NB4 (cell line): ENCODE measurements at places on chromosomes 2 and 18.

- DNase-seq, result no peak
Observed at GRCh38 chr2:194616334-194616733, 1040.7 kb upstream of the SLC39A10 start.

DNA sequence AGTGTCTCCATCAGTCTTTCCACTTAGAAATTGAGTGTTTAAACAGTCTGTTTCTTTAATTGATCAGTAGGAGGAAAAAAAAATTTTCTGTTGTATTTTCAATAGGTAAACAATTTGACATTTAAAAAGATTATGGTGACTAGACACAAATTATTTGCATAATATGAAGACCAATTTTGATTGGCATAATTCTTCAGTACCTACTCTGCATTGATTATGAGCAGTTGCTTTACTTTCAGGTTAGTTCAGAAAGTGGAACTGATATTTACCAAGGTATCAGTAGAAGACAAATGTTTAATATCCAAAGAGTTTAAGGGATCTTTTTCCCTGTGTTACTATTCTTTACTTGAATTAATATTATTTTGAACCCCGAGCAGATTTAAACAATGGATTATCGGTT lies 2.6 kb downstream of the ADAM23 start:
- no peak for DNase-seq

- DNase-seq, result no peak
Observed at GRCh38 chr2:111656894-111657293, 227.1 kb downstream of the ANAPC1 start.

DNA sequence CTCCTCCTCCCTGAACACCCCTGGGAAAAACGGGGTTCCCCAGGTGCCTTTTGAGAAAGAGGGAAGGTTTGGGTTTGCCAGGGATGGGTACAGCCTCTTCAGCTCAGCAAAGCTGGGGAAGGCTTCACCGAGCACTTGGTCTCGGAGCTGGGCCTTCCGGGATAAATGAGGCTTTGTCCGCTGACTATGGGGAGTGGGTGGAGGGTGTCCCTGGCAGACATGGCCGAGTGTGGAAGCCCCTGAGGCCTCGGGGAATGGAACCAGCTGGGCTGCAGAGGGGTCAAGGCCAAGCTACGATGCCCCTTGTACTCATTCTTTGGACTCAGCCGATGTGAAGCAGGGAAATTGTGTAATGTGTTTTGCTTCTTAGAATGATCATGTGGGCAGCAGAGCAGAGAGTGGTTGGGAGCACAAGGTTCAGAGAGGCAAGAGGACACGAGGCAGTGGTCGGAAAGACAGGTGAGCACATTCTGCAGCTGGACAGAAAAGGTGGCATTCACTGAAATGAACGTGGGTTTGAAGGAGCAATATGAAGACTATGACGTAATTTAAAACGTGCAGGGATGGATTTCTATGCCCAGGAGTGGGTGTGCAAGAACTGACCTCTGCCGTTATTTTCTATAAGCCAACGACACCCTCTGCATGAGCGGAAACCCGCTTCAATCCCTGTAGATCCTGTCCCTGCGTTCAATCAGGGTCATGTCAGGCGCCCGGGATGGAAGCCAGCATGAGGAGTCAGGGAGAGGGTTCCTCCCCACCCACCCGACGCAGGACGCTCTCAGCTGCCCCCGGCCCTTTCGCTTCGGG lies 142.6 kb downstream of the PXDN start:
- no peak for DNase-seq

- DNase-seq, result no peak
Observed at GRCh38 chr2:240637901-240638345, 12.6 kb downstream of the GPR35 start.

GRCh38 chr2:128304715-128305554 lies 13.7 kb downstream of the HS6ST1 start:
- no peak for DNase-seq

DNA sequence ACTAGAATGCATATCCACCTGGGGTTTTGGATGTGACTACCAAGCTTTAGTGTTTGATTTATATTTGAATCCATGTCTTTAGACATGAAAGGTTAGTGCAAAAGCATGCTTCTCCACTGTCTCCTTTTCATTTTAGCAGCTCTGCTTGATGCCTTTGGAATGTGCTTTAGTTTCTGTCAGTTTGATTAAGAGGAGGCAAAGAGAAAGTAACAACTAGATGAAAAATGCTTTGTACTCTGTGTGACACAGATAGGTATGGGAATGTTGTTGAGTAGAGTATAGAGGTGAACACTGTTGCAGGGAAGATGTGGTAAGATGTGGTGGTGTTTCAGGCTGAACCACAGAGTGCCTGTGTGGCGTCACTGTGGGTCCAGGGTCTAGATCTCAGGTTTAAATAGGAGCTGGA lies 19.8 kb downstream of the PIK3C3 start:
- no peak for DNase-seq

DNA sequence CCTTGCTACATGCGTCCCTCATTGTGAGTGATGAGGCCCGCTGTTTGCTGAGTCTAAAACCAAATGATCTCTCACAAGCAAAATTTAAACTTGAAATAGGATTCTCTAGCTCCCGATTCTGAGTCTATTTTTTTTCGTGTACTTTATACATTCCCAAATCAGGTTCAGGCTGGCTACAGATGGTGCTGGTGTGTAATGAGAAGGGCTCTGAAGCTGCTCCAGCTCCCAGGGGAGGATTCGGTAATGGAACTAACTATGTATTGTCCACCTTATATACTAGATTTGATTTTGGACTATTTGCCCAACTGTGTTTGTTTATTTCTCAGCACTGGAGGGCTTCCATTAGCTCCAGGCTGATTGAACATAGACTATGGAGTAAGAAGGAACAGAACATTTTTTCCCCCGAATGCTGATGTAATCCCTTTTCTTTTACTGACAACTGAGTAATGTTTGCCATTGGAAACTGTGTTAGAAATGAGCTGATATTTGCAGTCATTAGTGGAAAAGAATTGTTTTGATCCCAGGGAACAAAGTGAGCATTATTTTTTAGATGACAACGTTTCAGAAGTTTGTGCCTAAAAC lies 274.0 kb upstream of the FIGN start:
- DNase-seq, result no peak

DNA sequence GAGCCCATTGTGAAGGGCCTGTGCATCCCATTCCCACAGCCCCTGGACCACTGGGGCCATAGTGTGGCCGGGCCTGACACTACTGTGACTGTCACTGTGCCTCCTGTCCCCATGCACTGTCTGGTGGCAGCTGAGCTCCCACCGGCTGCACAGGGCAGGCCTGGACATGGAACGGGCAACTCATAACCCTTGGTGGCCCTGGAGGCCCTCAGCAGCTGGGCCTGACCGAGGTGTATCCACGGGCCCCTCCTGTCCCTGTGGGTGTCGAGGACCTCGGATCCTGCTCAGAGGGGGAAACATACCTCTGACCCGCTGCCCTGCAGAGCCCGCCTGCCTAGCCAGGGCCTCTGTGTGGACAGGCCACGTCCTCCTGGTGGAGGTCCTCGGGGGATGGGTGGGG lies 7.8 kb upstream of the GAL3ST2 start:
- DNase-seq, result no peak

DNA sequence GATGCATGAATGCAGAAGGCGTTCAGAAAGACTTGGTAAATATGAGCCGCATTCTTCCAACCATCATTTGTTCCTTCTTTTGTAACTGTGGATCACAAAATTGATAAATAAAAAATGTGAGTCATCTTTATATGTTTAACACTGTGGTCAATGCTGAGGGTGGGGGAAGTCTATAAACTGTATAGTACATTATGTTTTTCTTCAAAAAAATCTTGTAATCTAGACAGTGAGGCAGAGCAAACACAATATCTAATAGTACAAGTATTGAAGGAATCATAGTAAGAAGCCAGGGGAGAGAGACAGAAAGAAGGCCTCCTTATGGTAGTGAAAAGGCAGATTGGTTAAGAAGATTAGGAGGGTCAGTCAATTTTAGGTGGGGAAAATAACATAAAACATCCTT lies 30.7 kb upstream of the CALCRL start:
- DNase-seq, result no peak

DNA sequence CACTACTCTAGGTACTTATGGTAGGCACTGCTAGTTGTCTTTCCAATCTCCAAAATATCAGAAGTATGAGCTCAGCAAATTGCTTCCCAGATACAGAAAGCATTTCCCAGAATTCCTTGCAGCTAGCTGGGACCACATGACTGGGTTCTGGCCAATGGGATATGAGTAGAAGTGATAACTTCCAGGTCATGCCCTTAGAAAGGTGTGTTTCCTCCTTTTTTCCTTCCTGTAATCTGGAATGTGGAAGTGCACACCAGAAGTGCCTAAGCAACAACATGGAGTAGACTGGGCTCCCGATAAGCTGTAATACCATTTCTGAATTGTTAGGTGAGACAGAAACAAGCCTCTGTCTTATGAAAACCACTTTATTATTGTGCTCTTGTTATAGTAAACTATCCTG lies 279.8 kb downstream of the ZNF385B start:
- DNase-seq, result no peak

- no peak for DNase-seq
Observed at GRCh38 chr18:25842665-25843064, 247.7 kb downstream of the SS18 start.

GRCh38 chr18:70385474-70385873 lies 96.6 kb downstream of the SOCS6 start:
- DNase-seq, result peak; percentile 21
